ENCODE measurements at places on chromosomes 2 and 18.
A peak's percentile ranks its signal among the peaks of the same experiment; 100 is the strongest.

GRCh38 chr2:143321994-143322393 lies 192.8 kb downstream of the ARHGAP15 start:
- no peak for DNase-seq

GRCh38 chr18:7322817-7323485 lies 92.1 kb downstream of the LRRC30 start:
- no peak for DNase-seq

DNA sequence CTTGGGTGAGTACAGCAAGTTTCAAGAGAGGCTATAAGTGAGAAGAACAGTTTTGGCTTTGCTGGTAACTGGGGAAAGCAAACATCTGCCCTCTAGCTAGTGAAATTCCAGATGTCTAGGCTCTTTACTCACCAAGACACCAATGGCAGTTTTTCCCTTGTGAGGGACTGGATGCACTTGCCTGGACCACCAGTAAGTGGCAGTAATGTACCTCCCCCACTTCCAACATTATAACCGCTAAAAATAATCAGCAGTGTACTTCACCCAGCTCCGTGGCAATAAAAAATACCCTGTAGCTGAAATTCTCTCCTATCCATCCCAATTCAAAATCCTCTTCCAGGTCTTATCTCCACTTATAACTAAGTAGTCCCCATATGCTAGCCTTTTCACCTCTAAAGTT lies 383.9 kb downstream of the ARHGAP15 start:
- DNase-seq = no peak

- no peak for DNase-seq
These were observed 51.9 kb downstream of the LRPPRC start for GRCh38 chr2:43943809-43944452.

DNA sequence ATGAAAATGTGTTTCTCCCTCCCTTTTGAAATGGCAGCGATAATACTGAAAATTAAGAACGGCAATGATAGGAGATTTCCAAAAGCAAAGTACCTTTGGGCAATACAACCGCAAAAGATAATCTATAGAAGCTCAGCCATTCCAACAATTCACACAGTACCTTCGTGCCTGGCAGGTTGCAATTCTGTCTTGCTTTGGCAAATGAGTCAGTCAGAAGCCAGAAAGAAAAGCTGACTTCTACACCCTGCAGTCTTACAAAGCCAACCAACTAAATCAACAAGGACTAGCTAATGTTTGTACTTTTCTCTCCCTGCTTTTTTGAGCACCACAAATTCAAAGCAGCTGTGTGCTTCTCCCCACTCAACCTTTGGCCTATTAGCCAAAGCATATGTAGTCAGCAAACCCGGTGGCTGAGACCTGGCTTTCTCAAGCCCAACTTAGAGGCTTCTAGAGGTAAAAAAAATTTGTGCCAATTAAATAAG lies 25.7 kb upstream of the ID2 start:
- DNase-seq = no peak

DNA sequence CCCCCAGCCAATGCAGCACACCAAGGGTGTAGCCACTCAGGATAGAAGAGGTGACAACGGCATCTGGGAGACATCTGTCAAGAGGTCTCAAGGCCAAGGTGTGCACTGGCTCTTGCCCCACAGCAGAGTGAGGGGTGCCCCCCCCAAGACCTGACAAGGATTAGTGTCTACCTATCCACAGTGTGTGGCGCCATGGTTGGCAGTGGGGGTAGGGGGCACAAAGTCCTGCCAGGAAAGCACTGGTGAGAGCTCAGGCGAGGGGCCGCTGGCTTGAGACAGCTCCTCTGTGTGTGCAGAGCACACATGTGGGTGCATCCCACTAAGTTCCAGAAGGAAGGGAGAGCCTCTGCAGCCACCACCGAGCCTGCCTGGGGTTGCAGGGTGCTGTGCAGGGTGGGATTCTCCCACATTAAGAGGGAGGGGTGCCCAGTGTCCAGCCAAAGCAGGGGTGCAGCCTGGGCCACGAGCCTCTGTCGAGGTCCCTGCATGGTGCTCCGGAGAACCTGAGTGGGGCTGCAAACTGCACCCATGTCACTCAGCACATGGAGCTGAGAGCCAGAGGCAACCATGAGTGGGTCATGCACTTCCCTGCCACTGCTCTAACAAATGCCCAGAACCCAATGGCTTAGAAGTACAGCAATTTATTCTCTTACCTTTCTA lies 311.2 kb upstream of the HDAC4 start:
- DNase-seq = no peak

DNA sequence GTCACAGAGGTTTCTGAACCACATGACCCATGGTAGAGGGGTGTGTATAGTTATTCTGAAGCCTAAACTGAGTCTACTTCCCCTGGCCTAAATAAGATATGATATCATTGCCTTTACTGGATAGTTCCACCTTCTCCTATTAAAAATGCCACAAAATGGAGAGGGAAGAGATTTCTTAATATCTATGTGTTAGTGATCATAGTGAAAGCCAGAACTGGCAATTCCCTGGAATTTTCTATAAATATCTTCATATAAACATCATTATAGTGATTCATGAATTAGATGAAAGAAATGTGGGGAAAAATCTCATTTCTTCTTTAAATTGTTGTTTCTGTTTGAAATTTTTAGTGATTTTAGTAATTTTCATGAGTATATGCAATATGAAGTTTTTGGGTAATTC lies 45.8 kb downstream of the TSHZ1 start:
- DNase-seq = no peak

DNA sequence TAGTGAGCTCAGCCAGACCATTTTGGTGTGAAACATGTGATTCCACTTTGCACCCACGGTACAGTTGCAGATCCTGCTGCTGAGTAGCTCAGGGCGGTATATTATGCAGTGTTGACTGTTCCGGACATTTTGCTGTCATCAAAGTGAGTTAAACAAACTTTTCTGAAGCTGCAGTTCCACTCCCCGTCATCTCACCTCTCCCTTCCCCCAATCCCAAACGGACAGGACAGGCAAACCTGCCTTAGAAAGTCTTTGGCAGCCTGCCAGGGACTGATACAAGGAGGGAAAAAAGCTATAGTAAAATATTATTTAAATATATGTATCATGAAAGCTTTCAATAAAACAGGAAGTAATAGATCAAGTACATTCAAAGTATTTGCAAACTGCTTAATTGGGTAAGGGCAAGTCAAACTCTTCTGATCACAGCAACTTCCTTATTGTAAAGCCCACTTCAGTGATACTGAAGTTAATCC lies 35.5 kb upstream of the SP5 start:
- DNase-seq = no peak

DNA sequence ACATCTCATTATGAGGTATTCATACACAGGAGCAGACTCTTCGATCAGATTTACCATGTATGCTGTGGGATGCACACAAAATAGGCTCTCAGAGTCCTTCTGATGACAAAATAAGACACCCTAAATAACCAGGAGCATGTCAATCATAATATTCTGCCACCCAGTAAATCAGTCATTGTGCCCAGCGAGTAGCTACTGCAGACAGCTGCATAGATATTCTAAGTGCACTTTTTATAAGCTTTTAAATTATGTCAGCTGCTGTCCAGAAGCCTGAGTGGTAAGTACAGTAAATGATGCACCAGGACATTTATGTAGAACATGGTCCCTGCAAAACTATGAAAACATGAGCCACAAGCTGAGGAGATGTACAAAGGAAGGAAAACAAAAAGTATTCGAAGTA lies 102.9 kb downstream of the CCDC141 start:
- no peak for DNase-seq

- no peak for DNase-seq
These were observed 235.6 kb upstream of the ZNF521 start for GRCh38 chr18:25587545-25587944.

DNA sequence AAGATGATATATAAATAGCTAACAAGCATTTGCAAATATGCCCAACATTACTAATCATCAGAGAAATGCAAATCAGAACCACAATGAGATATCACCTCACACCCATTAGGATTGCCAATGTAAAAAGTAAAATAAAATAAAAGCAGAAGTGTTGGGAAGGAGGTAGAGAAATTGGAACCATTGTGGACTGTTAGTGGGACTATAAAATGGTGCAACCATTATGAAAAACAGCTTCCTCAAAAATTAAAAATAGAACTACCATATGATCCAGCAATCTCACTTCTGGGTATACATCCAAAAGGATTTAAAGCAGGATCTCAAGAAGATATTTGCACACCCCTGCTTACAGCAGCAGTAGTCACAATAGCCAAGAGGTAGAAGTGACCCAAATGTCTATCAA lies 99.8 kb upstream of the DAPL1 start:
- no peak for DNase-seq

- peak; percentile 70 for DNase-seq
These were observed 573 bp downstream of the KDSR start for GRCh38 chr18:63366213-63367052.

- DNase-seq = no peak
These were observed 42.0 kb downstream of the AFTPH start for GRCh38 chr2:64565949-64566710.
